ENCODE measurements at places on chromosomes 16 and 17.
A peak's percentile ranks its signal among the peaks of the same experiment; 100 is the strongest.

DNA sequence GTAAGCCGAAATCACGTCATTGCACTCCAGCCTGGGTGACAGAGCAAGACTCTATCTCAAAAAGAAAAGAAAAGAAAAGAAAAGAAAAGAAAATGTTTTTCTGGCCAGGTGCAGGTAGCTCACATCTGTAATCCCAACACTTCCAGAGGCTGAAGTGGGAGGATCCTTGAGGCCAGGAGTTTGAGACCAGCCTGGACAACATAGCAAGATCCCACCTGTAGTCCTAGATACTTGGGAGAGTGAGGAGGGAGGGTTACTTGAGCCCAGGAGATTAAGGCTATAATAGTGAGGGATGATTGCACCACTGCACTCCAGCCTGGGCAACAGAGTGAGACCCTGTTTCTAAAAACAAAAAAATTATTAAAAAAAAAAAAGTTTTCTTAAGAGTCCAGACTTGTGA, 2.5 kb upstream of the ATP5MC1 start:
- no peak for DNase-seq

DNA sequence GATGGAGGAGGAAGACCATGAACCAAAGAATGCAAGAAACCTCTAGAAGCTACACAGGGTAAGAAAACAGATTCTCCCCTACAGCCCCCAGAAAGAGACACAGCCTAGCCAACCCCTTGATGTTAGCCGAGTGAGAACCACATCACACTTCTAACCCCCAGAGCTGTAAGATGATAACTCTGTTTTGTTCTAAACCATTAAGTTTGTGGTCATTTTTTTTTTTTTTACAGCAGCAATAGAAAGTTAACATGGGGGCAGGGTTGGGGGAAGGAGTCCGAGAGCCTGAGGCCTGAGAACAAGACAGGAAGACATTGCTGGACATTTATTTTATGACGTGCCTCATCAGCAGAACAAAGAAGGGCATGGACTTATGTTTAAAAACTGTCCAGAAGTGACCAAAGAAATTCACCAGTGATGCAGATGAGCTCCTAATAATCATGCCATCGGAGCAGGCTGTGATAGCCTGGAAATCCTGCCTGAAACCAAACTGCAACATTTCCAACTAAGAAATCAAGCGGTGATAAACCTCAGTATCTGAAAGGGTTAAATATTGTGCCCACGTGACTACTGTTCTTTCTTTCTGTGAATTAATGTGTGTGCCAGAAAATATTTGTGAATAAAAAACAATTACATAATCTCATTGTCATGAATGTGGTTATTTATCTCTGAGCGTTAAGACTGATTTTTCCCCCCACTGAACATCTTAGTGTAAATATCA, 1.1 kb downstream of the ABCA9 start:
- no peak for DNase-seq

GRCh38 chr17:65472666-65473309, 88.7 kb downstream of the AXIN2 start:
- DNase-seq, result no peak

GRCh38 chr16:75420987-75421819, 12.1 kb downstream of the CFDP1 start:
- DNase-seq, result peak; percentile 54

- no peak for DNase-seq
Observed at GRCh38 chr16:4894276-4895150, 42.4 kb downstream of the PPL start.

- no peak for DNase-seq
Observed at GRCh38 chr16:23137818-23138217, 11.4 kb downstream of the USP31 start.

DNA sequence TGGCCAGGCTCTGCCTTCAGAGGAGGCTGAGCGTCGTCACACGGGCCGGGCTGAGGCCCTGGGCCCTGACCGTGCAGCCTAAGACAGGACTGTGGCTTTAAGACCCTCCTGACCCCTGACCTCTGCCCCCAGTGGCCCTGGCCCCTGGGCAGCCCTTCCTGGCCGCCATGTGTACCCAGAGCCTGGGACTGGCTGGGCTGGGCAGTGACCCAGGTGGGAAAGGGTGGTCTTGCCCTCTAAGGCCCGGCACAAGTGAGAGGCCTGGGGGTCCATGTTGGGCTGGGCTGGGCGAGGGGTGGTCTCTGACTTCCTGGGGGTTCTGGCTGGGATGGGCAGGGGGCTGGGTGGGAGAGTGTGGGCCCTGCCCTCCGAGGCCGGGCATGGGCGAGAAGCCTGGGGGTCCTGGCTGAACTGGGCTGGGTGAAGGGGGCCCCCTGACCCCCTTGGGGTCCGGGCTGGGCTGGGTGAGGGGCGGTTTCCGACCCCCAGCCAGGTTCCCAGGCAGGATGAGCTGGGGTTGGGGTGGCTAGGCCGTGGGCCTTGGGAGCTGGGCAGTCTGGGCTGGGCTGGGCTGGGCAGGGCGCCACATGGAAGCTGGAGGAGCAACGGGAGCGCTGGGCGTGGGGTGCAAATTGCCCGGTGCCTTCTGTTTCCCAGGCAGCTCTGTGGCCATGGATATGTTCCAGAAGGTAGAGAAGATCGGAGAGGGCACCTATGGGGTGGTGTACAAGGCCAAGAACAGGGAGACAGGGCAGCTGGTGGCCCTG, at the start of gene CDK3:
CDK3 (plus strand) TSS at position 101 of the 767 bp plus-strand sequence; CDS start at position 672, 571 bp downstream.
- DNase-seq, result no peak

- peak; percentile 44 for DNase-seq
Observed at GRCh38 chr17:7884581-7885366, 3.8 kb upstream of the CHD3 start.

GRCh38 chr16:15963307-15963910, 14.0 kb downstream of the ABCC1 start:
- no peak for DNase-seq

DNA sequence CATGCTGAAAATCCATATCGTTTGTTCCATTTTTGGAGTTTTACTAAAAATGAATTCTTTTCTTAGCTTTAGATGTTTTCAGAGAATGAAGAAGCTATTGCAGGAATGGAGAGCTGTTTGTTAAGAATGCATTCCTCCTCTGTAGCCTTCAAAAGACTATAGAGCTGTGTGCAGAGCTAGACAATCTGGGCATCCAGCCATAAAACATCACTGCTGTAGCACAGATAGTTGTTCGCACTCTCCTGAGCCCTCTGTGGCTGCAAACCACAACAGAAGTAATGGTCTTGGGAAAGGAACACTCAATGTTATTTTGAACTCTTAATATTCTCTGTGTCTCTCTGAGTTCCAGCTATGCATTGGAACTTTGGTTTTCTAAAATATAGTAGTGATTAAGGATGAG, 4.9 kb downstream of the TNRC6C start:
- DNase-seq, result peak; percentile 23

GRCh38 chr17:34619687-34620217, 40.4 kb downstream of the TMEM132E start:
- no peak for DNase-seq

GRCh38 chr17:80289616-80290015, 29.0 kb downstream of the RNF213 start:
- no peak for DNase-seq

Measured in stimulated activated naive CD8-positive, alpha-beta T cell treated with anti-CD3 and anti-CD28 coated beads, Interleukin-15, Interleukin-2, amounts not matched to agents 100 U/mL and 50 U/mL, for 24 hours (primary cell).